Left ventricle myocardium superior (tissue), 1 donor: ENCODE measurements at places on chromosomes 7 and 10. TPM values are rescaled to one million over a fixed set of nuclear protein-coding genes. Genes with fewer than 3 reads are reported as not detected.

LAMTOR4 gene
- total RNA-seq, result 104 TPM

GRCh38 chr10:104557966-104558365 is 83.1 kb upstream of the SORCS3 start:
- DNase-seq, result no peak

GRCh38 chr7:101115215-101115614 is 11.7 kb upstream of the SERPINE1 start:
- no peak for DNase-seq

TAS2R5 gene
- not detected for total RNA-seq

PTPRE gene
- total RNA-seq, result 15.1 TPM

ALOX5 gene
- 4.5 TPM for total RNA-seq

KNDC1 gene
- 0.20 TPM for total RNA-seq

DNA sequence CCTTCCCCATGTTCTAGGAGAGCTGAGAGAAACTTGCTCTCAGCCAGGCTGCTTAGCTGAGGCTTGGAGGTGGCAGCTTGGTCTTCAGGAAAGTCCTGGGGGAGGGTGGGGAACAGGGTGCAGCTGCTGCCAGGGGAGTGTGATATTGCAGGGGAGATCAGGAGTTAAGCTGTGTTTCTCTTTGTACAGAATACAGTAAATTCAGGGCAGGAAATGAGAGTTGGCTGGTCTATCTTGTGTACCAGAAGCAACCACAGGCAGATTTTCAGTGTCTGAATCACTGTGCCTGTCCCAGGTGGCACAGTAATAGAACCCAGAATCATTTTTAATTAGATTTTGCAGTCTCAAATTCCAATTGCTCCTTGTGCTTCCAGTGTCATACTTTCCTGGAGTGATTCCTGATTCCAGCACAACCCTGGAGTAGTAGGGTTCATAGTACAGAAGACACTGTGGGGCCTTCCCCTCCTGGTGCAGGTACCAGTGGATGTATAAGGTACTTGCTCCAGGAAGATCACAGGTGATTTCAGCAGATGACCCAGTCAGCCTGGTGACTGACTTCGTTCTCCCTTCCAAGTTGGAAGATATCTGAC is 94.0 kb upstream of the TARP start:
- DNase-seq, result no peak
